ENCODE measurements at places on chromosomes 5 and 9. TPM values are rescaled to one million over a fixed set of nuclear protein-coding genes. Genes with fewer than 3 reads are reported as not detected.

CCDC112 gene
- polyA plus RNA-seq = 8.2 TPM

GRM6 gene
- polyA plus RNA-seq = 0.70 TPM

SPATA6L gene
- polyA plus RNA-seq = 7.2 TPM

OTP gene
- polyA plus RNA-seq = not detected

KIF12 gene
- 136 TPM for polyA plus RNA-seq

DUSP1 gene
- 197 TPM for polyA plus RNA-seq

ANKRD31 gene
- 0.21 TPM for polyA plus RNA-seq

ACOT12 gene
- polyA plus RNA-seq = 0.72 TPM

FOXD4L4 gene
- polyA plus RNA-seq = 0.03 TPM

ANKH gene
- polyA plus RNA-seq = 85.6 TPM

TMC1 gene
- polyA plus RNA-seq = 0.16 TPM

ABHD17B gene
- 22.9 TPM for polyA plus RNA-seq

PFN3 gene
- not detected for polyA plus RNA-seq

CTNND2 gene
- polyA plus RNA-seq = 2.8 TPM

TAF11L10 gene
- polyA plus RNA-seq = not detected

GFPT2 gene
- polyA plus RNA-seq = 5.8 TPM

SGCD gene
- polyA plus RNA-seq = 9.0 TPM

IFNA21 gene
- polyA plus RNA-seq = 0.13 TPM

MSX2 gene
- 1.7 TPM for polyA plus RNA-seq

NTRK2 gene
- polyA plus RNA-seq = 1.2 TPM

SERINC5 gene
- polyA plus RNA-seq = 44.8 TPM

PCDHB14 gene
- polyA plus RNA-seq = 2.7 TPM

HSPA9 gene
- 190 TPM for polyA plus RNA-seq

Measured in large intestine (tissue), 12 donors.